Heart left ventricle (tissue), 16 donors: ENCODE measurements at places on chromosomes 6 and 20. TPM values are rescaled to one million over a fixed set of nuclear protein-coding genes. Genes with fewer than 3 reads are reported as not detected.

DNA sequence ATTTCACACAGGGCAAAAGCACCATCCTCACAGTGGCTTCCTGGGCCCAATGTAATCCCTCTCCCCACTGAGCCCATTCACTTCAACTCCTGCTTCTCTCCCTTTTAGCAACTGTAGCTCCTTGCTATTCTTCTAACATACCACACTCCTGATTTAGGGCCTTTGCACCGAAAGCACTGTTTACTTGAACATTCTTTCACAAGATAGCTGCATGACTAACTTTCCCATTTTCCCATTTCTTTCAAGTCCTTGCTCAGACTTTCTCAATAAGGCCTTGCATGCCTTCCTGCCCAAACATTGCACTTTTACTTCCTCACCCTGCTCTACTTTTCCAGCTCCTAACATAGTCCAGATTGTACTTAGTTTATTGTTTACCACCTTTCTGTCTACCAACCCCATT, 73.0 kb downstream of the SHPRH start:
- H3K4me3 ChIP-seq: no peak overlapping the region
- H3K27me3 ChIP-seq: no peaks in the 10 kb centered on the region
- H3K36me3 ChIP-seq: peaks cover 35% of the 10 kb centered on the region
- H3K4me1 ChIP-seq: no peaks in the 10 kb centered on the region
- DNase-seq: no peak

- no peak overlapping the region for H3K27ac ChIP-seq
- no peaks in the 10 kb centered on the region for H3K27me3 ChIP-seq
- H3K4me3 ChIP-seq: no peak overlapping the region
- peak; percentile 88 for DNase-seq
- H3K4me1 ChIP-seq: peaks cover 15% of the 10 kb centered on the region
Measured at GRCh38 chr20:50588034-50588736, 78.0 kb downstream of the PTPN1 start.

Gene TP53INP2
- total RNA-seq: 162 TPM

GRCh38 chr20:9602847-9603183, 88.4 kb downstream of the LAMP5 start:
- no peaks in the 10 kb centered on the region for H3K36me3 ChIP-seq
- no peak overlapping the region for H3K27ac ChIP-seq
- no peaks in the 10 kb centered on the region for H3K4me1 ChIP-seq
- peaks cover 15% of the 10 kb centered on the region for H3K27me3 ChIP-seq
- DNase-seq: no peak

Gene MYCT1
- 10.6 TPM for total RNA-seq

DNA sequence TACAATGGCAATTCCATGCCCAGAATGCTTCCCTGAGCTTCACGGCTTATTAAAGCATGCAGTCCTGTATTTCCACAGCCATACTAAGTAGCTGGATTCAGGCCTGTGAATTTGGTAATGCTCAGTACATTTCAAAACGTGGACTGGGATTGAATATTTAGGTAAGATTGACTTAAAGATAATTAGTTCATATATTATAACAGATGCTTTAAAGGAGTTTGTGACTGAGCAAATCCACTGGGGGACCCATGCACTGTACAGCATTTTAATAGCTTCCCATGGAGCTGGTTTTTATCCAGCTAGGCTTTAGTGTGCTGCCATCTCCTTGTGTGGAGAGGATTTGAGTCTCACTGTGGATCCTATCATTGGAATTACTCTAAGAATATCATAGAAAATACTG, 420.9 kb upstream of the FLRT3 start:
- DNase-seq: no peak
- no peaks in the 10 kb centered on the region for H3K27me3 ChIP-seq
- no peak overlapping the region for H3K27ac ChIP-seq
- H3K36me3 ChIP-seq: no peaks in the 10 kb centered on the region
- no peak overlapping the region for H3K4me3 ChIP-seq
- H3K4me1 ChIP-seq: no peaks in the 10 kb centered on the region

DNA sequence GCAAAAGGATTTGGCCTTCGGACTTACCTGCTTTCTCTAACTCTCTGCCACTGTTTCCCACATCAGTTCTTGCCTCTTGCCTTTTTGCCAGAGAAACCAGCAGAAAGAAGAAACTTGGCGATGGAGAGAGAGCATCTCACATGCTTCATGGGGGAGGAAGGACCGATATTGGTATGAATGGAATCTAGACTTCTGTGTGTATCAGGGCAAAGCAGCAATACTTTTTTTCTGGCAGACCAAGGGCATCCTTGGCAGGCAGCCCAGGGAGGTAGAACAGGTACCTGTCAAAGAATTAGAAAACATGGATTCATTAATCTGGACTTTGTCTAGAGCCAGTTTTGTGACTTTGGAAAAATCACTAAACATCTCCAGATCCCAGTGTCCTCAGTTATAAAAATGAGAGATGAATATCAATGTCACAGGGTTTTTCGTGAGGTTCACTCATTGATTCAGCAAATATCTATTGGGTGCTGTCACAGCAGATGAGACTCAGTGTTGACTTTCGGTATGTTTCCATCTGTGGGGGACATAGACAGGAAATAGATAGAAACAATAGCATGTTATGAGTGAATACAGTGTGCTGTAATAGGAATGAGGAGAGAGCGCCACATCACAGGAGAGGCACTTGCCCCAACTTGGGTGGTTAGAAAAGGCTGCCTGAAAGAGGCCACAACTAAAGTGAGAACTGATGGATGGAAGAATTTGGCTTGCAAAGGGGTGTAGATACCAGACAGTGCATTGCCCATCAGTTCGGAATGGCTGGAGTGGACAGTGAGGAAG, 114.1 kb downstream of the CD83 start:
- no peaks in the 10 kb centered on the region for H3K36me3 ChIP-seq
- H3K27me3 ChIP-seq: no peaks in the 10 kb centered on the region
- no peaks in the 10 kb centered on the region for H3K4me1 ChIP-seq
- H3K4me3 ChIP-seq: no peak overlapping the region

DNA sequence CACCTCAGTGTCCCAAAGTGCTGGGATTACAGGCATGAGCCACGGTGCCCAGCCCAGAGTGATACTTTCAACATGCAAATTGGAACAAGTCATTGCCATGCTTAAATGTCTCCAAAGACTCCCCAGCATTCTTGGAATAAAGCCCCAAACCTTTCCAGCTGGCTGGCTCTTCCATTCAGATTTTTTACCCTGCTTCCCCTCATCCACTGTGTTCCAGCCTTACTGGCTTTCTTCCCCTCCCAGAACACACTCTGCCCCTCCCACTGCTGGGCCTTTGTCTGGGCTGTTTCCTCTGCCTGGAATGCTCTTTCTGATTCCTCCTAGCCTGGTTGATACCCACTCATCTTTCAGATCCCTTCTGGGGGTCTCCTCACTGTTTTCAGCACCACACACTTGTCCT, 40.1 kb upstream of the NNAT start:
- no peak overlapping the region for H3K27ac ChIP-seq
- no peaks in the 10 kb centered on the region for H3K4me1 ChIP-seq
- no peak for DNase-seq
- H3K4me3 ChIP-seq: no peak overlapping the region
- H3K36me3 ChIP-seq: no peaks in the 10 kb centered on the region

DNA sequence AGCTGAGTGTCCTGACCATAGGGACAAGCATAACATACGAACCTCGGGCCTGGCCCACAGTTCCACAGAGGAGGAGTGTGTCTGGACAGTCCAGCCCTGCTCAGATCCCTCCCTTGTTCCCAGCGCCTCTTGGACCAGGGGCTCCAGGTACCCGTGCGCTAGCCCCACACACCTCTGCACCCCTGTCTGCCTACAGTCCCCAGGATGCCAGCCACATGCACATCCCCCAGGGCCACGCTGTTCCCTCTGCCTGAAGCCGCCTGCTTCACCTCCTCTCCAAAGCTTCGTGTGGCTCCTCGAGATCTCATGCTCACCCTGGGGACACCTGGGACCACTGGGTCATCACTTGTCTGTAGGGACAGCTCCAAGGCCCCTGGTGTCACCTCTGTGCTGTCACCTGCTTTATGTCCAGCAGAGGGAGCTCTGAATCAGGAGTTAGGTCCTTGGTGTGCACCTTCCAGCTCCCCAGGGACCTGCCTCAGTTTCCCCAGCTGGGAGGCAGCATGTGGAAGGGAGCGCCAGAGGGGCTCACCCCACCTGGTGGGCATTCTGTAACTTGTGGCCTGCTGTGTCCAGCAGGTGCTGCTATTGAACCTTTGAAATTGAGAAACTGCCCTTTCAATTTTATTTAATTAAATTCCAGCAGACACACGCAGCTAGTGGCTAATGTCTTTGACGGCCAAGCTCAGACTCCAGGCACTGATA, 7.3 kb upstream of the YTHDF1 start:
- no peaks in the 10 kb centered on the region for H3K36me3 ChIP-seq
- H3K4me1 ChIP-seq: no peaks in the 10 kb centered on the region
- no peak overlapping the region for H3K4me3 ChIP-seq
- H3K27ac ChIP-seq: no peak overlapping the region
- no peaks in the 10 kb centered on the region for H3K27me3 ChIP-seq

DNA sequence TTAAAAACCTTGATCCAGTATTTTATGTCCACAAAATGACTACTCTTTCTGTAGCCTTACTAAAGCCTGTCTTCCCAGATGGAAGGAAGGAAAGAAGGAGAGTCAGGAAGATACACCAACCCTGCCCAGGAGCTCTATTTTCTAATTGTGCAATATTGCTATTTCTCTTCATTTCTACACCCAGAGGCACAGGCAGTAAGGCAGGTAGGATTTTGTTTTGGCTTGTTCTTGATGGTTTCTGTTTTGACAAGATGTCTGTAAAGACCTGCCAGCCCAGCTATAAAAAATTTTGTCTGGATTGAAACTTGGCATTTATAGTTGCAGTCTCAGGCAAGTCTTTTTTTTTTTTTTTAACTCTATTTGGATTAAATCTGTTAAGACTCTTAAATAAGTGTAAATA, 587.5 kb upstream of the ARID1B start:
- H3K36me3 ChIP-seq: no peaks in the 10 kb centered on the region
- no peak overlapping the region for H3K4me3 ChIP-seq
- no peaks in the 10 kb centered on the region for H3K4me1 ChIP-seq
- no peak for DNase-seq
- H3K27me3 ChIP-seq: no peaks in the 10 kb centered on the region

Gene DOK5
- total RNA-seq: 8.3 TPM

Gene ELOVL2
- total RNA-seq: 1.4 TPM

Gene C6orf58
- not detected for total RNA-seq

DNA sequence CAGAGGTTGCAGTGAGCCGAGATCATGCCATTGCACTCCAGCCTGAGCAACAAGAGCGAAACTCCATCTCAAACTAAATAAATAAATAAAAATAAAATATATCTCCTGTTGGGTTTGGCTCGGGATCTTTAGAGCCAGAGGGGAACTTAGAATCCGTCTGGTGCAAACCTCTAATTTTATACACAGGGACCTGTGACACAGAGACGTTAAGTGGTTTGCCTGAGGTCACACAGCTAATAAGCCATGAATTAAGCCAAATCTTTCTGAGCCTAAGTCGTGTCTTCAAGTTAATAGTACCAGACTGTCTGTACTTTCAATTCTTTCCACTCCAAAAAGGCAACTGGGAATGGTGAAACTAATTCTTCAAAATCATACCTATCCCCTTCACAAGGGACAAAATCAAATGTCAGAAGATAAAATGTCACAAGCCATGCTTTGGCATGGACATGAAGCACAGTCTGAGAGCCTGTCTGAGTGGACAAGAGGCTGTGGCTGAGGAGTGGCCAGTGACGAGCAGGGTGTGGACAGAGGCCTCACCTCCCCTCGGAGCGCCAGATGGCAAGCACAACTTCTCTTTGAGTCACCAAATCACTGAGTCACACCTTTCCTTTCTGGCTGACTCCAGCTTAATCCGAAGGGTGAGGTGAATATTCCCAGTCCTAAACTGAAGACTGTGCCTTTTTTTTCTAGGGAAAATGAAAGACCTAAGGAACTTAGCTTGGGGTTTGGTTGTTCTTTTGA, 177.4 kb downstream of the TFAP2A start:
- no peaks in the 10 kb centered on the region for H3K4me1 ChIP-seq
- no peaks in the 10 kb centered on the region for H3K27me3 ChIP-seq
- no peak overlapping the region for H3K4me3 ChIP-seq
- no peak for DNase-seq

- DNase-seq: no peak
- no peak overlapping the region for H3K4me3 ChIP-seq
- H3K36me3 ChIP-seq: no peaks in the 10 kb centered on the region
- H3K27me3 ChIP-seq: no peaks in the 10 kb centered on the region
Measured at GRCh38 chr6:134359302-134359701, 41.4 kb upstream of the SGK1 start.

DNA sequence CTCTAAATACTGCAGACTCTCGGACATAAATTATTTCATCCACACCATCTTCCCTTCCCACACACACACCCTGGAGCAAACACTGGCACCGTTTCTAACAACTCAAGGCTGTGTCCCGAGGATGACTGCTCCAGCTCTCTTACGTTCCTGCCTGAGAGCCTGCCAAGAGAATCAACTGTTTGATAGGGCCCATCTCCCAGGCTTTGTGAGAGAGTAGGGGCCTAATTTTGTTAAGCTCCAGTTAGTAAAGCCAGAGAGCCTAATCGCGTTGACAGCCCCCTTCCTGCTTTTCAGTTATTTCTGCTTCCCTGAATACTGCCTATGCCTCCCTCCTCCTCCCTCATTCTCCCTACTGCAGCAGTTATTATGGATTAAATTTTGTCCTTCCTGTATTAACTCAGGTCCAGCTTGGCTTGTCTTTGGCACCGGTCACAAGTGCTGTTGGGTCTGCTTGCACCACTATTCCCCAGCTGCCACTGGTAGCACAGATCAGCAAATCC, 118.1 kb upstream of the TMEM181 start:
- H3K4me3 ChIP-seq: no peak overlapping the region
- DNase-seq: no peak
- H3K27me3 ChIP-seq: no peaks in the 10 kb centered on the region
- no peaks in the 10 kb centered on the region for H3K4me1 ChIP-seq
- peak overlapping the region; percentile 24 for H3K27ac ChIP-seq
- H3K36me3 ChIP-seq: no peaks in the 10 kb centered on the region

DNA sequence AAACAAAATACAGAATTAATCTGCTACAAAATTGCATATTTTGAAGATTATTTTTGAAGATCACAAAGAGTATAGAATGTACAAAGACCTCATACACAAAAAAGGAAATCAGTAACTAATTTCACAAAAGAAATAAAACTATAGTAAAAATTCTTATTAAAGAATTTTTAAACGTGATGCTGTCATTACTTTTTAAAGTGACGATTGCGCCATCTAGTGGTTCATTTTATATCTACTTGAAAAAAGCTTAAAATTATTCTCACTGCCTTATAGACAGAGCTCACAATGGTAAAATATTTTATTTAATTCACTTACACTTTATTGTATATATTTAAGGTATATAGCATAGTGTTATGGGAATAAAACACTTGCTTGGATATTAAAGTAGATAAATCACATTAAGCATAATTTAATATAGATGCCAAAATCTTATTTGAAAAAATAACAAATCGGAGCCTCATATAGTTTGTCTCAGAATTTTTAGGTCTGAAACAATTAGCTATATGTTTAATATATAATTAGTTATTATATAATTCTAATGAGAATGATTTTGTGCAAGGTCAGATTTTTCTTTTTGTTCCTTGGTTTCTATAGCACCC, 128.8 kb downstream of the PHF3 start:
- no peak overlapping the region for H3K27ac ChIP-seq
- H3K4me3 ChIP-seq: no peak overlapping the region
- no peaks in the 10 kb centered on the region for H3K4me1 ChIP-seq
- DNase-seq: no peak
- H3K36me3 ChIP-seq: no peaks in the 10 kb centered on the region
- no peaks in the 10 kb centered on the region for H3K27me3 ChIP-seq

- no peak overlapping the region for H3K4me3 ChIP-seq
- no peak for DNase-seq
- H3K27ac ChIP-seq: no peak overlapping the region
- H3K36me3 ChIP-seq: no peaks in the 10 kb centered on the region
Measured at GRCh38 chr6:41536795-41537758, 9.1 kb upstream of the FOXP4 start.
